HEK293T (cell line): ENCODE measurements at places on chromosomes 1 and 21.

GRCh38 chr1:237877631-237878030, 13.1 kb downstream of the ZP4 start:
- DNase-seq: no peak

- DNase-seq: peak; percentile 77
These were observed at the start of gene ZSWIM5 for GRCh38 chr1:45205910-45206721. TSS of gene ZSWIM5 (minus strand) at chr1:45206605. CDS start at chr1:45206350, 255 bp downstream.

- no peak for DNase-seq
These were observed 104.6 kb upstream of the TTC34 start for GRCh38 chr1:2906085-2906484.

DNA sequence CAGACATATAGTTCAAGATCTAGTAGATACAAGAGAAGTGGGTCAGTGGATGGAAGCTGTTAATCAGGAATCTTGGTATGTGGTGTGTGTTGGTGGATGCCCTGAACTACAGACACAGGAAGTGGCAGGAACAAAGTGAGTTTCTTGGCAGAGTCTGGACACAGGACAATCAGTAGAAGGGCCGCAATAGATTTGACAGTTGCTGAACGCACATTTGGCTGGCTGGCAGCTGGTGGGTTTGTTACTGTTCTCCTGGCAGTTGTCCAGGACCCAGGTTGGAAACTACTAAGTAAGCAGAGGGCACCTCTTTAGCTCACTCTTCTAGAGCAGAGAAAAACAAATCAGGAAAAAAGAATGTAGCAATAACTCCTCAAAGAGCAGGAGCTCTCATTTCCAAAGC, 13.2 kb downstream of the KRTAP26-1 start:
- DNase-seq: no peak

DNA sequence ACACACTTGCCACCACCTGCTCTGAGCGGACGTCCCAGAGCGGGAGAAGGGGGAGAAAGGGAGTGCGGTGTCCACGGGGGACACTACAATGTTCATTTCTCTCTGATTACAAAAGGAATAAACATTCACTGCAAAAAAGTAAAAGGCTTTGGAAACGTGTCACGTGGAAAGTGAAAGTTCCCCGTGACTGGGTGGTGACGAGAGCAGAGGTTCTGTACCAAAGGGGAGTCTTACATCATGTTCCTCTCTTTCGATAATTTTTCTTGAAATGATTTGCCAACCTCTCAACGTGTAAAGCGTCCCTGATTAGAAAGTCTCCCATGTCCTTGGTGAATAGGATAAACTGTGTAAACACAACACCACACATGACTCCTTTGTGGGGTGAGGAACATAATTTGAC, 22.0 kb upstream of the PRDM15 start:
- no peak for DNase-seq

GRCh38 chr1:1921459-1921862, 2.4 kb upstream of the TMEM52 start:
- no peak for DNase-seq

GRCh38 chr21:35028451-35028978, 20.6 kb downstream of the RUNX1 start:
- no peak for DNase-seq

DNA sequence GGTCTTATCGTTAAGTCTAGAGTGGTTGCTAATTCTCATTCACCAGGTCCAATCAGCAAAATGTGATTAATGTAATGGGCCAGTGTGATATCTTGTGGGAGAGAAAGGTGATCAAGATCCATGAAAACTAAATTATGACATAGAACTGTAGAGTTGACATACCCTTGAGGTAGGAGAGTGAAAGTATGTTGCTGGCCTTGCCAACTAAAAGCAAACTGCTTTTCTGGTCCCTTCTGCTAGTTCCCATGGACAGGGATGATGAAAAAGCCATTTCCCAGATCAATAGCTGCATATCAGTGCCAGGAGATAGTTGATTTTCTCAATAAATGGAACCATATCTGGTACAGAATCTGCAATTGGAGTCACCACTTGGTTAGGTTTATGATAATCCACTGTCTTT, 65.8 kb downstream of the FH start:
- DNase-seq: no peak

DNA sequence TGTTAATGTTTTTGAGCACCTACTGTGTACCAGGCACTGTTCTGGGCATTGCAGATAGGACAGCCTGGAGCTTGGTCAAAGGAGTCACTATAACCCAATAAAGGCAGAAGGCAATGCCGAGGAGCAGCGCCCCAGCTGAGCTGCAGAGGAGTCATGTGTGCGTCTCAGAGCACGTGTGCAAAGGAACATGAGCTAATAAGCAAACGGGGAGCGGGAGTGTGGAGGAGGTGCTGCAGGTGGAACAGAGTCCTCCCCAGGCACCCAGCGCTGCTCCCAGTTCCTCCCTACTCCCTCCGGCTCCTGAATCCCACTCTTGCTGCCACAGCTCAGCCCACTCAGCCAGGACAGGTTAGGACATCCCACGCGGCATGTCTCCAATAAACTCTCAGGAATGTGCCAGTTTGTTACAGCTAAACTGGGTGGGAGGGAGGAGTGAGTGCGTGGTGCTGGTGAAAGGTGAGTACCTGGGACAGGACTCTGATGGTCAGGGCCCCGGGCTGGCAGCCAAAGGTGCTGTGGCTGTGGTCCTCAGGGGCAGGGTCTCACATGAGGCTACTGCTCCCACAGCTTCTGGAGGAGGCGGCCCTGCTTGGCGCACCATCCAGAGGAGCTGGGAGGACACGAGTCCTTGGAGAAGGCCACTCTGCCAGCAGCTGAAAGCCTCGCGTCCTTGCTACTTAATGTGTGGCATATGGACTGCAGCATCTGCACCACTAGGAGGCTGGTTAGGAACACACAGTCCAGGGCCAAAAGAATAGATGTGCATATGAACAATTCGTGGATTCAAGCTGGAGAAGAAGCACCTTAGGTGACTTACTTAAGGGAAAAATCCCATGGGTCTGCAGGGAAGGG, 52.3 kb downstream of the GRIK3 start:
- DNase-seq: no peak

GRCh38 chr1:94026619-94027380, 94.1 kb downstream of the ABCA4 start:
- DNase-seq: no peak

DNA sequence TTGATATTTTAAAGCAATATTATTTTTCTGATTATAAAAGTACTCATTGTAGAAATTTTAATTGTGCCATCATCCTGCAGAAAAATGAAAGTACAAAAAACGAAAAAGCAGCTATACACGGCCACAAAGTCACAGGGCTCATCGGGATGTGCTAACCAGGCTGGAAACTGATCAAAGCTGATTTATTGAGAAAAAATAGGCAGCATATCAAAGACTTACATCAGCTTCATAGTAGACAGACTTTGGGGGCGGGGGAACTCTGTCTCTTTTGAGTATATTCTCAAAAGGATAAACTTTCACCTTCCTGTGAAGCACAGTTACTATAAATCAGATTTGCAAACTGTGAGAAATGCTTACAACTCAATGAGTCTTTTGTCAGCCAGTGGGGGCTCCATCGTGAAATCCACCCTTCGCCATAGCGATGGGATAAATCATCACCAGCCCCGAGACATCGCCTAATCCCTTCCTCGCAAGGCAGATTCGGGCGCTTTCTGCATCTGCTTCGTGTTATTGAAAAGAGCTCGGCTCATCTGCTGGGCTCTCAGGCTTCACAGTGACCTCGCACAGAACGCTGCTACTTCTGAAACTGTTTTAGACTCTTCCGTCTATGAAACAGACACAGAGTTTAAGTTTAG, 69.2 kb upstream of the ERG start:
- no peak for DNase-seq

GRCh38 chr1:186568221-186568620, 107.3 kb upstream of the PDC start:
- no peak for DNase-seq

DNA sequence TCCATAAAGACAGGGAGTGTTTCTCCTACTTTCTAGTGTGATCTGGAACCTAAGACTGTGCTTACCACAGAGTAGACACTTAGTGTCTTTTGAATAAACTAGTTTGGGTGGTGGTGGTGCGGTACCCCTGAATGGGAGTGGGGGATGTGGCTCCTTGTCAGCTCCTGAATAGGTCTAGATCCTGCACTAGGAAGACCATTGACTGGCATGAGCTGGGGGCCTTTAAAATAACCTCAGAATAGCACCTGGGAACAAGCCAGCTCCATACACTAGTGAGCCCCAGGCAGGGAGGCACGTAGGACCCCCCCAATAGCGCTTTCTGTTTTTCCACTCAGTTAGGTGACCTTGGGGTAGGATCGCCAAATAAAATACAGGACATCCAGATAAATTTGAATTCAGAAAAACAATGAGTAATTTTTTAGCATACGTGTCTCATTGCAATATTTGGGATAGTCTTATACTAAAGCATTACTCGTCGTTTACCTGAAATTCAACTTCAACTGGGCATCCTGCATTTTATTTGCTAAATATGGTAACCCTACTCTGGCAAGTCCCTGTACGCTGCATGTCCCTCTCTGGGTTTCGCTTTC, 45.6 kb downstream of the AZIN2 start:
- no peak for DNase-seq

- no peak for DNase-seq
These were observed 43.4 kb downstream of the KIAA1614 start for GRCh38 chr1:180956028-180956640.

- peak; percentile 56 for DNase-seq
These were observed 19.5 kb downstream of the XKR8 start for GRCh38 chr1:27979151-27979858.

DNA sequence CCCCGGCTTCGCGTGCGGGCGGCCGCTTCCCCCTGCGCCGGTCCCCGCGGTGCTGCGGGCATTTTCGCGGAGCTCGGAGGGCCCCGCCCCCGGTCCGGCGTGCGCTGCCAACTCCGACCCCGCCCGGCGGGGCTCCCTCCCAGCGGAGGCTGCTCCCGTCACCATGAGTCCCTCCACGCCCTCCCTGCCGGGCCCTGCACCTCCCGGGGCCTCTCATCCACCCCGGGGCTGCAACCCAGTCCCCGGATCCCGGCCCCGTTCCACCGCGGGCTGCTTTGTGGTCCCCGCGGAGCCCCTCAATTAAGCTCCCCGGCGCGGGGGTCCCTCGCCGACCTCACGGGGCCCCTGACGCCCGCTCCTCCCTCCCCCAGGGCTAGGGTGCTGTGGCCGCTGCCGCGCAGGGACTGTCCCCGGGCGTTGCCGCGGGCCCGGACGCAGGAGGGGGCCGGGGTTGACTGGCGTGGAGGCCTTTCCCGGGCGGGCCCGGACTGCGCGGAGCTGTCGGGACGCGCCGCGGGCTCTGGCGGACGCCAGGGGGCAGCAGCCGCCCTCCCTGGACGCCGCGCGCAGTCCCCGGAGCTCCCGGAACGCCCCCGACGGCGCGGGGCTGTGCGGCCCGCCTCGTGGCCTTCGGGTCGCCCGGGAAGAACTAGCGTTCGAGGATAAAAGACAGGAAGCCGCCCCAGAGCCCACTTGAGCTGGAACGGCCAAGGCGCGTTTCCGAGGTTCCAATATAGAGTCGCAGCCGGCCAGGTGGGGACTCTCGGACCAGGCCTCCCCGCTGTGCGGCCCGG, 159.2 kb downstream of the RUNX1 start:
- peak; percentile 81 for DNase-seq

- no peak for DNase-seq
These were observed 13.9 kb downstream of the UBIAD1 start for GRCh38 chr1:11286735-11287410.

- DNase-seq: no peak
These were observed 20.6 kb upstream of the PGD start for GRCh38 chr1:10378081-10378841.

DNA sequence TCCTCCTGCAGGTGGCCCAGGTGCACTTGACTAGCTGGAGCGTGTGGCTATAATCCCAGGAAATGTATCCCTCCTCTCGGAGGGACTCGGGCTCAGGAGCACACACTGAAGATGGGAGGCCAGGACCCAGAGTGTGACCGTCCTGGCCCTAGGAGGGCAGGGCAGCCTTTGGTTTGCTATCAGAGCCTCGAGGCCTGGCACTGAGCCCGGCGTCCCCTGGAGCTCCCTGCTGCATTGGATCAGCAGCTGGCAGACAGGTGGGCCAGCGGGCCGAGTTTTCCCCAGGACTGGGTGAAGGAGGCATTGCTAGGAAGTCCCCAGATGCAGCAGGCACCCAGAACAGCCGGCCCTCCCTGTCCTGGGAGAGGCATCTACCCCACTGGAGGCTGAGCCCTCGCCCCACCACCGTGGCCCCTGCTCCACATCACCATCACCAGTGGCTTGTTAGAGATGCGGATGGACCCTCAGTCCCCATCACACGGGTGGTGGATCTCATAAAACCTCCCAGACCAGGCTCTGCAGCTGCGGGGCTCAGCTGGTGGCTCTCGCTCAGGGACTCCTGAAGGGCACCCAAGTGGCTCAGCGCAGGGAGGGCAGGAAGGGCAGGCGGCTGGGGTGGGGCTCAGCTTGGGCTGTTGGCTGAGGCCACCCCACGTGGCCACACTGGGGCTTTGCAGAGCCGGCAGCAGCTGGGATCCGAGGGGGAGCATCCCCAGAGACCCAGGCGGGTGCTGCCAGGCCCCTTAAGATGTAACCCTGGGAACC, 32.7 kb upstream of the POFUT2 start:
- DNase-seq: no peak

DNA sequence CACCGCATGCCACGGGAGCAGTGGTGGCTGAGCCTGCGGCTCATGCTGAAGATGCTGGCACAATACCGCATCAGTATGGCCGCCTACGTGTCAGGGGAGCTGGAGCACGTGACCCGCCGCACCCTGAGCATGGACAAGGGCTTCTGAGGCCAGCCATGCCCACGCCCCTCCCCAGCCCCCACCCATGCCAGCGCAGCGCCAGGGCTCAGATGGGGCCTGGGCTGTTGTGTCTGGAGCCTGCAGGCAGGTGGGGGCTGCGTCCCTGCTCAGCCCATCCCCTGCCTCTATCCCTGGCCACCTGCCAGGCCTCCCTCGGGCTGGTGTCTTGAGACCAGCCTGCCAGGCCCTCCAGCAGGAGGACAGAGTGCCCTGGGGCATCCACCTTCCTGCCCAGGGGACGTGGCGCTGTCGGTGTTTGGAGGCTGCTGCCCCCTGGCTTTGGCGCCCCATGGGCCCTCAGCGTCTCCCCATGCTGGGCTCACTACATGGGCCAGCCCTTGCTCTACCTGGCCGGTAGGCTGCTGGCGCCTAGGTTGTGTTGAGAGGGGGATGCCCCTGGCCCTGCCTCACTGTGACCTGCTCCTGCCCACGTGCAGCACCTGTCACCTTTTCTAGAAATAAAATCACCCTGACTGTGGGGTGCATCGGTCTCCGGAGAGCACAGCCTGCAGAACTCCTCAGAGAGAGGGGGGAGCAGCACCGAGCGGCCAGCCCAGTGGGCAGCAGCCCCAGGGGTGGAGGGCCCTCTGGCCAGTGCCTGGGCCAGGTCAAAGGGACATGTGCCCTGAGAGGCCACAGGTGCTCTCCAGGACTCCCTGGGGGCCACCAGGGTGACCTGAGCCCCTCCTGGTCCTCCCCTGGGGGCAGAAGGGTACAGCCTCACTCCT, 12.2 kb downstream of the CFAP410 start:
- DNase-seq: no peak

- no peak for DNase-seq
These were observed 18.3 kb upstream of the IPO9 start for GRCh38 chr1:201810466-201811216.
